Activated naive CD8-positive, alpha-beta T cell treated with anti-CD3 and anti-CD28 coated beads for 36 hours (primary cell): ENCODE measurements at places on chromosomes 4 and X.

GRCh38 chr4:48853604-48854394 is 22.9 kb downstream of the OCIAD1 start:
- DNase-seq, result no peak

DNA sequence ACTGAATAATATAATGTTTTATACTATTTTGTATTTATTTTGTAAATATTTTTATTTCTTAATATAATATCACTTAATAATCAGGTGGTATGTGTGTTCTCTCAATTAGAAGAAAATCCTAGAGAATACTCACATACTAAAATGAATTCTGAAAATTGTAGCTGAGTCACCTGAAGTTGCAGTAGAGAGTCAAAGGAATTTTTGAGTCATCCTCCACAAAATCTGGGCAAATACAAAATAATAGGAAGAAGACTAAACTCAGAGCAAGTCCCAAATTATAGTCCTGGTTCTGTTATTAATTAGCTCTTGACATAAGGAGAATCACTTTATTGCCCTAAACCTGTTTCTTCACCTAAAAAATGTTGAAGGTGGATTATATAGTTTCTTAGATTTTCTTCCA is 57.8 kb downstream of the SPATA4 start:
- no peak for DNase-seq

- DNase-seq, result no peak
Measured at GRCh38 chr4:87734084-87734483, 65.3 kb upstream of the IBSP start.

- no peak for DNase-seq
Measured at GRCh38 chr4:136800248-136800647, 732.0 kb downstream of the PCDH18 start.

GRCh38 chr4:120446051-120446567 is 379.5 kb upstream of the MAD2L1 start:
- DNase-seq, result no peak

DNA sequence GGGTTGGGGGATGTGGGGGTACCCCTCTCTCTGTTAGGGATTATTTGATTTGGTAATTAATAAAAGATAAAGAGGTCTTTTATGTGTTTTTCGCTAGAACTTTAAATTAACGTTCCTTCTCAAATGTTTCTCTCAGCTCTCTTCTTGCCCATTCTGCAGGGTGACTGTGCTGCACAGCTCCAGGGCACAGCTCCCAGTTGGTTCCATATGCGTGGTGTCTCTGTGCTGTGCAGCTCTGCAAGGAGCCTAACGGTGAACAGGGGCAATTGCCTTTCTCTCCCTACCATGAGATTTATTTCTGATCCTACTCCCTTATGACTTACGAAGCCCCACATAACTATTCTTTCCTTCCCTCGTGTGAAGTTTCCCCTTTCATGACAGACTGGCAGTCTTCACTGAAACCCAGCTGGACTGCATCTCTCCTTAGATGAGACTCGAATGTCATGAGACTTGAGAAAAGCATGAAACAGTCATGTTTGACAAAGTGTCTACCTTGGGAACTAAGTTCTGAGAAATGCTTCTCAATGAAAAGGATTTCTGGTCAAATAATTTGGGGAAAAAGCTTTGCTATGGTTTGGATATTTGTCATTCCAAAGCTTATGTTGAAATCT is 50.2 kb upstream of the SPRY1 start:
- DNase-seq, result no peak

GRCh38 chr4:7587433-7588405 is 153.0 kb upstream of the PSAPL1 start:
- DNase-seq, result no peak

DNA sequence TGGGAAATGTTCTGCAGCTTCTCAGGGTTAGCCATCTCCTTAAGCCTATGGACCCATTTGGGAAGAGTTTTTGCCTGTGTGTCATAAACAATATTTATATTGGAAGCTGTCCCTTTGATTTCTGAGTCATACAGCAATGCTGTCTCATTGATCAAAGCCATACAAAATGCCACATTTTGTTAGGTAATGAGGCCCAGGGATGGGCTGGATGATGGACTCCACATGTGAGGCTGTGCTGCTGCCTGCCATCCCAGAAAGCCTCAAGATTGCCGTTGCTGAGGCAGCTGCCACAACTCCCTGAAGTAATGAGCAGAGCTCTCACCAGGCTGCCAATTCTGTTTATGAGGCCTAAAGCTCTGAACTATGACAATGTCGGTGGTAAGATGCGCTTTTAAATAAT is 12.2 kb upstream of the GJB1 start:
- DNase-seq, result no peak

DNA sequence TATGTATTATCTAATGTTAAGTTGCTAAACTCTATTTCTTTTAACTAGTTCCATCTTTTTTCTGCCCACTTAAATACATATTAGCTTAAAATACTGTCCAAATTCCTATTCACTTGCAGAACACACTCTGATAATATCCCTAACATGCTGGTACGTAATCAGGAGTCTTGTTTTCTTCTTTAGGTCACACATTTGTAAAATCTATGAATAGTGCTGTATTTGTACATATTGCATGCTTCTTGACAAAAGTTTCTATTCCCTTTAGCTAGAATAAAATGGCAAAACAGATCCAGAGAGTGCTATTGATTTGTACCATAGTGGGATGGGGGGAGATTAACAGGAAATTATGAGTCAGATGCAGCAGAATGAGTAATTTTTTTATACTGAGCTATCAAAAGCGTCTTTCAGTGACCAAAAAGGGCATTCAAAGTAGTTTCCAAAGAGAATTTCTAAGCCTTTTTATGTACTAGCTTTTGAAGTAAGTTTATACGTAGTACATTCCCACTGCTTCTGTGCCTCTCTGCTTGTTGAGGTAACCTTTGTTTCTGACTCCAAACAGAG is 126.5 kb downstream of the PTPN13 start:
- DNase-seq, result no peak

GRCh38 chr4:1109898-1110506 is 3.4 kb downstream of the RNF212 start:
- no peak for DNase-seq

DNA sequence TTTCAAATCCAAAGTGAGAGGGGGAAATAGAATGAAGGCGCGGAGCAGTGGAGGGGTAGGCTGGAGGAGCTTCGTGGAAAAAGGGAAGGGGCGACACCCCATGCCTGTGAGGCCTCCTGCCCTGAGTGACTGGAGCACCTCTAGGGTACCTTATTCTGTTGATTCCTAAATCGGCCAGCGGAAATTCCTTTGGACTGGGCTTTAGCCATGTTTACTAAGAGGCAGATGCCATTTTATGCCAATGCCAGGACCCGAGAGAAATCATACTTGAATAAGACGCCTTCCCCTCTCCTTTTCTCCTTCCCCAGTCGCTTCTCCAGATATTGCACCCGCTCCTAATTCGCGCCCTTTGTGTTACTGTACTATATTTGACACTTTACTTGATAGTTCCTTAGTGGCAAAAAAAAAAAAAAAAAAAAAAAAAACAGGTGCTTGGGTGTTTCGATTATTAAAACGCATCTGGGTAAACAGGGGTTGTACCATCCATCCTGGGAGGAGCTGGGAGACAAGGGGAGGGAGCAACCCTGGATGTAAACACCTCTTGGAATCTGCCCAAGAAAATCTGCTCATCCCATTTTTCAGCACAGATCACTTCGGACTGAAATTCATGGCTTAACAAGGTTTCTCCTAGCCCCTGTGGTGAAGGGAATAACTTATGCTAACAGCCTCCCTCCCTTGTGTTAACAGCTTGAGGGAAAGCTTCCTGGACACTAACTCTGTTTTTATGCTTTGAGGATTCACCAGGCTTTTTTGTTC is 1.5 kb downstream of the BMP3 start:
- DNase-seq, result no peak

DNA sequence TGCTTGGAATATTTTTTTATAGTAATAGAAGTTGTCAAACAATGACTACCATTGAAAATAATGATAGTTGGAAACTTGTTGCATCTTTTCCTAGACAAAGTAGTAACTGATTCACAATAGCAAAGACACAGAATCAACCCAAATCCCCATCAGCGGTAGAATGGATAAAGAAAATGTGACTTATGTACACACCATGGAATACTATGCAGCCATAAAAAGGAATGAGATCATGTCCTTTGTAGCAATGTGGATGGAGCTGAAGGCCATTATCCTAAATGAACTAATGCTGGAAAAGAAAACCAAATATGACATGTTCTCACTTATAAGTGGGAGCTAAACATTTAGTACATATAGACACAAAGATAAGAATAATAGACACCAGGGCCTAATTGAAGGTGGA is 49.7 kb downstream of the ATP10D start:
- no peak for DNase-seq

DNA sequence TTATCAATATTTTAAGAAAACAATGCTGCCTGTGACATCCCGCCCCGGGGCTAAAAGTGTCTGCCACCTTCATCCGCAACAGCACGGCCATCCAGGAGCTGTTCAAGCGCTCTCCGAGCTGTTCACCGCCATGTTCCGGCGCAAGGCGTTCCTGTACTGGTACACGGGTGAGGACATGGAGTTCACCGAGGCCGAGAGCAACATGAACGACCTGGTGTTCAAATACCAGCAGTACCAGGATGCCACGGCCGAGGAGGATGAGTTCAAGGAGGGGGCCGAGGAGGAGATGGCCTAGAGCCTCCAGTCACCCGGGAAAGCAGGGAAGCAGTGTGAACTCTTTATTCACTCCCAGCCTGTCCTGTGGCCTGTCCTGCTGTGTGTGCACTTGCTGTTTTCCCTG is 12.1 kb upstream of the KLHL13 start:
- DNase-seq, result no peak

DNA sequence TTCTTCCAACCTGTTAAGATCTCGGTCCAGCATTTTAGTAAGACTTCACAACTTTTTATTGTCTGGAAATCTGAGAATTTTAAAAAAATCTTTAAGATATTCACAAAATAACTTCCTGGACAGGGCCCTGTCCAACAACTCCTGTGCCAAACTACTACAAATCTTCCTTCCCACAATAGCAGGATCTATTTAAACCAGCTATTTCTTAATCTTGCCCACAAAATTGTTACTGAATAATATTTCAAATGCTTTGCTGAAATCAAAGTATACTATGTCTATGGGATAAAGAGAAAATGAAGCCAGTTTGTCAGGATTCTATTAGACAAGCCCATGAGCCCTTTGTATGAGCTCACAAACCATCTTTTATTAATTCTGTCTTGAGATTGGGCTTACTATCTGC is 104.1 kb upstream of the DDIT4L start:
- DNase-seq, result no peak

DNA sequence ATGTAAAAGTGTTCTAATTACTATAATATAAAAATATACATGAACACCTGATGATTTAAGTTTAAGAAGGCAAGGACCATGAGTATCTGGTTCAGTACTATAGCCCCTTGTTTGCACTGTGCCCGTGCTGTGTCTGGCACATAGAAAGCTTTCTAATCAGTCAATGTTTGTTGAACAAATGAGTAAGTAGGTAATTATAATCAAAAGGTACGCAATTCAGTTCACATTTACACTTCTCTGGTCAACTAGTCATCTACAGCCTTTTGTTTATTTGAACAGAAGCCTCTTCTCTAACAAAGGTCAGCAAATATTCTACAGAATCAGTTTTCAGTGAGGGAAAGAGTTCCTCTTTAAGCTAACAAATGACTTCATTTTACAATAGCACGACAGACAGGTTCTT is 523.3 kb downstream of the SMARCA1 start:
- DNase-seq, result no peak
